ENCODE measurements at places on chromosomes 16 and 17. TPM values are rescaled to one million over a fixed set of nuclear protein-coding genes. Genes with fewer than 3 reads are reported as not detected.

The ATAD5 gene
- 0.19 TPM for total RNA-seq

The CALB2 gene
- total RNA-seq, result not detected

The MYLK3 gene
- total RNA-seq, result 37.2 TPM

The CENPX gene
- total RNA-seq, result 24.6 TPM

The POLR2A gene
- total RNA-seq, result 54.9 TPM

The KRT27 gene
- total RNA-seq, result not detected

The P2RX1 gene
- 0.18 TPM for total RNA-seq

The AURKB gene
- not detected for total RNA-seq

The KRTAP16-1 gene
- total RNA-seq, result not detected

The LGALS9B gene
- not detected for total RNA-seq

The ST6GALNAC2 gene
- total RNA-seq, result 11.1 TPM

The SMPD3 gene
- 0.04 TPM for total RNA-seq

The SHBG gene
- 0.64 TPM for total RNA-seq

The PRCD gene
- total RNA-seq, result 1.6 TPM

The ITGB4 gene
- 5.7 TPM for total RNA-seq

The RFFL gene
- 30.6 TPM for total RNA-seq

The SMIM36 gene
- not detected for total RNA-seq

The TBC1D3 gene
- not detected for total RNA-seq

The IGSF6 gene
- 1.7 TPM for total RNA-seq

The HOXB7 gene
- total RNA-seq, result 1.1 TPM

- no peak for DNase-seq
Measured at GRCh38 chr17:64964796-64965195, 45.5 kb upstream of the LRRC37A3 start.

DNA sequence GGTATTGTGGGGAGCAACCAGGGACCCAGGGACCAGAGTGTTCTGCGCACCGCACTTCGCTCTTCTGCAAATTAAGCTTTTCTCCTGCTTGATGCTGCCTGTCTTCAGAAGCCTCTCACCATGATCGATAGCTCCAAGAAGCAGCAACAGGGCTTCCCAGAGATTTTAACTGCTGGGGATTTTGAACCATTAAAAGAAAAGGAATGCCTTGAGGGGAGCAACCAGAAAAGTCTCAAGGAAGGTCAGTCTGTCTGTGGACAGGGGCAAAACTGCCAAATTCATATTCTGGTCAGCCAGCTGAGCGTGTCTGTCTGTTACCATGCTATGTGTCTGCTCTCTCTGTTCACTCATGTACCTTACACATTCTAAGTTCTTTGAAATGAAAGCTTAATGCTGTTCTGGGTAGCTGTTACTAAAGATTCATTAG lies 115.7 kb downstream of the MRTFB start:
- no peak for DNase-seq

DNA sequence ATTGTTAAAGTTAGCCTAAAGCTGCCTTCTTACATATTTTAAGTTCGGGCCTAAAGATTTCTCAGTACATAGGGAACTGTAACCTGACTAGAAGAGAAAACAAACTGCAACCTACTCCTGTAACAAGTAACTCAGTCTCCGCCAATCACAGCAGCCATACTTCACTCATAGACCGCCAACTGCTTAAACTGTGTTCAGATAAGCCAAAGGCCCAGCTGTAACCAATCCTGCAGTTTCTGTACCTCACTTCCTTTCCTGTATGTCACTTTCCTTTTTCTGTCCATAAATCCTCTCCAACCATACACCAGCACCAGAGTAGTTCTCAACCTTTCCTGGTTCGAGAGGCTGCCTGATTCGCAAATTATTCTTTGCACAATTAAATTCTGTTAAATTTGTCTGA lies 41.5 kb downstream of the GLG1 start:
- no peak for DNase-seq

GRCh38 chr17:78510141-78511075 lies 66.8 kb downstream of the DNAH17 start:
- DNase-seq, result no peak

- no peak for DNase-seq
Measured at GRCh38 chr16:24253192-24253591, 2.9 kb upstream of the CACNG3 start.

DNA sequence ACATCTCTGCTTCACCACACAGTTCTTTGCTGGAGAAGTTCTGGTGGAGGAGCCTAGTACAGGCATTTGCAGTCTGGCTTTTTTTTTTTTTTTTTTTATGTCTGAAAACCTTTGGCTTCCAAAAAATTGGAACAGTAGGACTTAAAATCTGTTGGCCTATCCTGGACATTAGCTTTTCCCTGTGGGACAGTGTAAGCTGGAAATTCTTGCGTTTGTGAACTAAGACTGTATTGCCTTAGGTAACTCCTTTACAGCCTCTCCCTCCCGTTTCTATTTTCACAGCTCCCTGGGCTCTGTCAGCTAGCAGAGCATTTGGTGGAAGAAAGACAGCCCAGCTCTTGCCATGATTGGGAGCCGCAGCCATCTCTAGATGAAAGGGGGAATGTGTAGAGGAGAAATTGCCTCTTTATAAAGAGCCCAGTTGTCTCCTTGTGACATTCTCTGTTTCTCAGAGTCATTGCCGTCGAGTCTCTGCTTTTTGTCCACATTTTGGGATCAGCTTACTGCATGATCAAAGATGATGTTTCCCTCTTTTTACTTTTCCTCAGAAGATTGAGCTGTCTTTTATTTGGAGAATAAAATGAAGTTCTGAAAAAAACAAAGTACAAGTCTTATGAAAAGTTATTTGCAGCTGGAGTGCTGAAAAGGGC lies 227.5 kb downstream of the SPECC1 start:
- DNase-seq, result no peak

GRCh38 chr16:2214719-2214968 lies at the start of gene PGP:
Gene PGP, minus strand, starts transcription at chr16:2214840. Its CDS starts 63 bp downstream, at chr16:2214777.
- DNase-seq, result no peak

DNA sequence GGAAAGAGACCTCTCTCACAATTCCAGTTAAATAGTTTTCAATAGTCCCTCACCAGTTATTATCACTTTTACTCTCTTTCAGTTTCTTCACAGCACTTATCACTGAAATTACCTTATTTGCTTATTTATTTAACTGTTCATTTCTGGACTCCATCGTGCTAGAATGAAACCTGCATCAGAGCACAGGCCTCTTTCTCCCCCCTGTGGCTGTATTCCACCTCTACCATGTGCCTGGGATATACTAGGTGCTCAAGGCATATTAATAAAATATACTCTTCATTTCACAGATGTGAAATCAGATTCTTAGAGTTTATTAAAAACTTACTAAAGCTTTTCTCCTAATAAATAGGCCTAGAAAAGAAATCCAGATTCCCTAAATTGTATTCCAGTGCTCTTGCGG lies 308.9 kb upstream of the MON1B start:
- no peak for DNase-seq

- DNase-seq, result no peak
Measured at GRCh38 chr16:68387301-68387700, 61.0 kb downstream of the SMPD3 start.

DNA sequence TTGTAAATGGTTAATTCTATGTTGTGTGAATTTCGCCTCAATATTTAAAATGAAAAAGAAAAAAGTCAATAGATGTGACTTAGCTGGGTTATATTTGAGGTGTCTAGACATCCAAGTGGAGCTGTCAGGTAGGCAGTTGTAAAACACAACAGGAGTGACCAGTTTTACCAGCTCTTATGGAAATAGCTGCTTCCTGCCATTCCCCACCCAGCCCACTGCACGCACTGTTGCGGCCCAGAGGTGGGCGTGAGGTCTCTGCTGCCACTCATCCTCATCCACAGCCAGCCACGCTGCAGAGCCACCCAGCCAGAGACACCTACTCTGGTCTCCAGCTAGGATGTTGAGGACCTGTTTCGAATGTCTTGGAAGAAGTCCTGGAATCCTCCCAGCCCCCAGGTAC lies 3.4 kb upstream of the CARD14 start:
- no peak for DNase-seq

- DNase-seq, result peak; percentile 90
Measured at GRCh38 chr17:50110591-50111349, 15.6 kb downstream of the PDK2 start.

DNA sequence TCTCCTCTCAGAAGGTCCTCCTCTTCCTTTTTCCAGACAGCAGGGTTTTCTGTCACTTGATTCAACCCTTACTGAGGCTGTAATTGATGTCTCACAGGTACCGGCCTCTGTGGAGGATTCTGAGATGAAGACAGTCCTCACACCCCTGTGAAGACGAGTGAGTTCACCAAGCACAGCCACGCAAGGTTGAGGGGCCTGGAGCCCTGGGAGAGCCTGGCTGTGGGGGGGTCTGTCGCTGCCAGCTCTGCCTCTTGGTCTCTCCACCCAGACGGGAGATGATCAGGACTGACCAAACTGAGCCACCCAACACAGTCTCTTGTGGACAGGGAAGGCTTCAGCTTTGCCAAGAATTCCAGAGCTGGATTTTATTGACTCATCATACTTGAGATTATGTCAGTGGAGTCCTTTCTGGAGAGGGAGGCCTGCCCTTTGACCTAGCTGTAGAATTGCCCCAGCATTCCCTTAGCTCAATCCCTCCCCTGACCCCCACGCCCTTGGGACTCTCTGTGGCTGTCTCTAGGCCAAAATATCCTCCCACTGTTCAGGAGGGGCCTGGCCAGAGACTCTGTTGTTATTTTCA lies 51.1 kb upstream of the CRHR1 start:
- no peak for DNase-seq

- no peak for DNase-seq
Measured at GRCh38 chr16:13331918-13332317, 430.5 kb downstream of the SHISA9 start.

DNA sequence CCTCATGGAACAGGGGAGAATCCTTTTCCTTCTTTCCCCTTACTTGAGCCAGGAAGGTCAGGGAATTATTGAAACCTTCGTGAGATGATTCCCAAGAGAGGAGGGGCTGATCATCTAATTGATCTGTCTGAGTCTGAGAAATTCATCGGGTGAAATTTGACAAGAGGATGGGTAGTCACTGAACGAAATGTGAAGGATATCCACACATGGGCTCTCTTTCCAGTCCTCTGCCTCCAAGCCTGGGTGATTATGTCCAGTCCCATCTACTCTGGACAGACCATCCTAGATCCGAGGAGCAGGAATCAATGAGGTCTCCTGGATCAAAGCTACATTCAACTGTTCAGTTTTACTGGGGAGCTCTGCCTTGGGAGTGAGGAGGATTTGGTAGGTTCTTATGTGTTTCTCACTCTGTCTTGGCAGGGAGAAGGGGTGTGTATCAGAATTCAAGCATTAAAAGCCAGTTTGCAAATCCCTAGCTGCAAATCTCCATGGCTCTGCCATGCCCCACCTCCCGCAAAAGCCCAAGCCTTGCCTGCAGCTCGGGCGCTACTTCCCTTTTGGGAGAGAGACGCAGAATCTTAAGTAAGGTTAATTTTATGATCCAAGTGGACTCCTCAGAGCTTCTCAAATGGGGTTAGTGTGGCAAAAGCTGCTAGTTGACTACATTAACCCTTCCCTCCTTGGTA lies 47.1 kb upstream of the TEKT3 start:
- peak; percentile 69 for DNase-seq

- peak; percentile 85 for DNase-seq
Measured at GRCh38 chr17:16991349-16992009, 19.6 kb upstream of the TNFRSF13B start.

- no peak for DNase-seq
Measured at GRCh38 chr16:47019568-47019967, 46.1 kb upstream of the DNAJA2 start.

GRCh38 chr17:42191275-42191608 lies 3.1 kb downstream of the GHDC start:
- peak; percentile 19 for DNase-seq

DNA sequence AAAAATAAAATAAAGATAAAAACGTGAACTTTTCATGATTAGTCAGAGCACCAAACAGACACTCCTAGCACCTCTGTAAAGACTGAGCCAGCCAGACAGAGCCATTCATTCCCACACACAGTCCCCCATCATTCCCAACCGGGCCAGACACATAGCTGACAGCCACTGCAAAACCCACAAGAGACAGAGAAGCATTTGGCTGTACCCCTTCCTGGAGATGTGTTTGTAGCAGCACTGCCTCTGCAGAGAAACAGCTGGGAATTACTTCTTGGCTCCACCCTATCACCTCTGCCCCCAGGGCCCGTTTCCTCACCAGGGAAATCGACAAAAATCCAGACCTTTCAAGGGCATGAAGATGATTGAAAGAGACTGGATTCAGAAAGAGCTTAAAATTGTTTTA lies 46.4 kb downstream of the MYH11 start:
- DNase-seq, result no peak

DNA sequence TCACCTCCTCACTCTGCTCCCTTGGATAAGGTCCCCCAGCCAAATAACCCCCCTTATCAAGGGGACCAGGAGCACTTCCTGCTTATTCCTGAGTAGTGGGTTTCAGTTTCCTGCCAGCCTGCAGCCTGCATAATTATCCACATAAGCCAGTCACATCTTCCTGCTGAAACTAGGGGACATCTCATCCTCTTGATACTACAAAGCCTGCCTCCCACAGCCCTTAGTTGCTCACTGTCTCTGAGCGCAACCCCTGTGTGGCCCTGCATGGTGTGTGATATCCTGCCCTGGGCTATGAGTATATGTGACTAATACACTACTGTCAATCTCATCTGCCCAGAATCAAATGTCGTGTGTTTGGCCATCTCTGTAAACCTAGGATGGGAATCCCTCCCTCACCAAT lies 8.0 kb upstream of the XYLT2 start:
- DNase-seq, result no peak

GRCh38 chr17:14302091-14302430 lies 1.2 kb downstream of the HS3ST3B1 start:
- DNase-seq, result peak; percentile 40

- no peak for DNase-seq
Measured at GRCh38 chr17:6420173-6420641, 14.7 kb downstream of the AIPL1 start.

DNA sequence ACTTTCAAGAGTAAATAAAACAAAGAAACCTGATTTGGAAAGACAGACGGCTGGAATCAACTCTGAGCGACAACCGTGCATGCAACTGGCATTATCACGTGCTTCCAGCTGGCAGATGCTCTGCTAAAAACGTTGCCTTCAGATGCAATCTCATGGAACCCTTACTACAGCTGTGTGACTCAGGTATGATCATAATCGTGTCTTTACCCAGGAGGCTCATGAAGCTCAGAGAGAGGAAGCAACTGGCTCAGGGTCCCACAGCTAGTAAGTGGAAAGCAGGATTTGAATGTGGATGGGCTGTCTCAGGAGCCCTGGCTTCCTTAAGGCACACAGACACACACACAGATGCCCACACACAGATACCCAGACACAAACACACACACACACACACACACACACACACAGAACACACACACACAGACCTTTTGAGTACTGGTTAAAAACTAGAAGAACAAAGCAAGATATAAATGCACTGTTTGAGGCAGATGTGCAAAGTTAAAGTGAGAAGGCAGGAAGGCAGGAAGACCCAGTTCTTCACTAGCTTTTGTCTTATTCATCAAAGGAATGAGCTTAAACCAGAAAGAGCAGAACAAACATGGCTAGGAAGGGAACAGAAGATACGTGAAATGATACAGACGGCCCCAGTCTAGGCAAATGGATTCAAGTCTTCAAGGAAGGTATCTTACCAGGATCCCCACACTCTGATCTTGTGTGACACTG lies 275.2 kb downstream of the MAF start:
- no peak for DNase-seq

DNA sequence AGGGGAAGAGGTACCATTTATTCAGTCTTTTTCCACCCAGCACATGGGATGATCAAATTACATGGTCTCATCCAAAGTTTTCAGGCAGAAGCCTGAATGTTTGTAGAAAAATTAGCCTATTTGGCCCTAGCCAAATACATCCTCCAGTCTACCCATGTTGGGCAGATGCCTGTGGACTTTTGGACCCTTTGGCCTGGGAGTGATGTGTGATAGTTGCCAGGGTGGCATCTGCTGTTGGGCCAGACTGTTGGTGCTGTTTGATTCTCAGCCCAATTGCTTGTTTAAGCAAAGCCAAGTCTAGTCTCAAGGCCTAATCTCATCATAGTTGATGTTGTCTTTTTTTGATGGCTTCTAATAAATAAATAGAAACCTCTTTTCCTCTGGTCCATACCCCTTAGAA lies 419.0 kb downstream of the CDH13 start:
- DNase-seq, result no peak
